ENCODE measurements at places on chromosomes 6 and 20.

GRCh38 chr6:19070520-19070919, 683.4 kb downstream of the RNF144B start:
- no peak for DNase-seq

DNA sequence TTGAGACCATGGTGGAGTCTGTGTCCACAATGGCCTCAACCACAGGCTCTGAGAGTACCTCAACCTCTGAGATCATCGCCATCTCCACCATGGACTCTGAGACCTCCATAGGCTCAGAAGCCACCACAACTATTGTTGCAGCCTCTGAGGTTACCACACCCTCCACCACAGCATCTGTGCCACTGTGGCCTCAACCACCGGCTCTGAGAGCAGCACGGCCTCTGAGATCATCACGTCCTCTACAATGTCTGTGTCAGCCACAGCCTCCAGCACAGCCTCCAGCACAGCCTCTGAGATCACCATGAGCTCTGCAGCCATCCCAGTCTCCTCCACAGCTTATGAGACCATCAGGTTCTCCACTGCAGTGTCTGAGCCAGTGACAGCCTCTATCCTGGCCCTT, 19.4 kb upstream of the MUC21 start:
- no peak for DNase-seq

GRCh38 chr20:35319871-35320197, 27.6 kb upstream of the FAM83C start:
- DNase-seq, result no peak

GRCh38 chr20:5192570-5193431, 66.0 kb downstream of the CDS2 start:
- no peak for DNase-seq

DNA sequence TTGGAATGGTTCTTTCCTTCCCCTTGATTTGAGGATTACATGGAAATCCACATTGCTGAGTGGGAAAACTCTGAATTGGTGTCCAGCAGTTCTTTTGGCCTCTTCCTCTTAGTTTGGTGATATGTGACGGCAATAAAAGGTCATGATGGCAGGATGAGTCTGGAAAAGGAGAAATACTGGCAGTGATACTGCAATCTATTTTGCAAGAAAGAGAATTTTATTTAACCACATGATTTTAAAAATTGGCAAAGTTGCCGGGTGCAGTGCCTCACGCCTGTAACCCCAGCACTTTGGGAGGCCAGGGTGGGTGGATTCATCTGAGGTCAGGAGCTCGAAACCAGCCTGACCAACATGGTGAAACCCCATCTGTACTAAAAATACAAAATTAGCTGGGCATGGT, 73.1 kb downstream of the ADTRP start:
- no peak for DNase-seq

DNA sequence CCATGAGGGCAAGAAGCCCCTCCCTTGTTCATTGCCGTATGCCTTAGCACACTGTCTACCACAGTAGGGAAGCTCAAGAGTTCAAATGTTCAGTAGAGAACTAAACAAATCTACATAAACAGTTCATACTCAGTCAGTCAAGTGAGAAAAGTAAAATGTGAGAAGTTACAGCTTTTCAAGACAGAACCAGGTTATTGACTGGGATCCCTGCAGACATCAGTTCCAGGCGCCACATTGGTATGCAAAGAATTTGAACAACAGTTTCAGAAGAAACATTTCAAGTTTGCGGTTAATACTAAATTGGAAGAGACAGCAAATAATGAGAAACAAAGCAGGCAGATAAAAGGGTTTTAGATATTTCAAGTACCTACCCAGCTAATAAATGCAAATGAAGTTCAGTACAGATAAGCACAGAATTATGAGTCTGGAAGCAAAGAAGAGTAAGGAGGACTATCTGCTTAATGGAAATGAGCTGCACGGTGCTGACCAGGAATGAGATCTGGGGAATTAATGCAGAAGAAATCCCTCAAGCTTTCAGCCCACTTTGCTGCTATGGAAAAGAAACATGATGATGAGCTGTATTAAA, 246.2 kb downstream of the HACE1 start:
- no peak for DNase-seq

- DNase-seq, result no peak
Measured at GRCh38 chr6:135531954-135532490, 34.5 kb upstream of the AHI1 start.

DNA sequence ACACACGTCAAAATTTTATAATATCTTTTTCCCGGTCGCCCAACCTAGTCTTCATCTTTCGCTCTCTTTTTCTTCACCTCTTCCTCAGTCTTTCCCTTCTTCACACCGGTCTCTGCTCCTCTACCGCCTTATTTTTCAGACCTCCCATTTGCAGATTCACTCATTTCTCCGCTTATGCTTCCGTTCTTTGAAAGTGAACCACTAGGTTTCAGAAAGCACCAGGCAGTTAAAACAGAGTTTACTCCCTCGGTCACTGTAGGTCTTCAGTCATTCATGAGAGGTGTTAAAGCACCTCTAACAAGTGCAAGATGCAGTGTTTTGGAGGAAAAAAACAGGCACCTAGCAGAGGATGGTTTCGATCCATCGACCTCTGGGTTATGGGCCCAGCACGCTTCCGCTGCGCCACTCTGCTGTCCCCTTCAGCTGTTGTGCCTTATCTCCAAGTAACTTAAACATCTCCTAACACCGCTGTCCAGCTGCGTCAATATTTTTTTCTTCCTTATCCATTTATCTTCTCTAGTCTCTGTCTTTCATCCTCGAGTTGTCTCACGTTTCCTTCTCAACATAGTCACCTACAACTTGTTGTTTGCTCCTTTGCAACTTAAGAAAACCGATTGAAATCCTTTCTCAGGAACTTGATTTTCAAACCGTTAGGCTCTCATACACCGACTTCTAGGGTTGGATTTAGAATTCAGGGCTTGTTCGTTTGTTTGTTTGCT, 119.7 kb upstream of the ZNF184 start:
- no peak for DNase-seq

GRCh38 chr20:34530342-34530741, 14.1 kb downstream of the DYNLRB1 start:
- DNase-seq, result no peak

- DNase-seq, result no peak
Measured at GRCh38 chr6:73923905-73924485, 228.0 kb downstream of the CD109 start.

DNA sequence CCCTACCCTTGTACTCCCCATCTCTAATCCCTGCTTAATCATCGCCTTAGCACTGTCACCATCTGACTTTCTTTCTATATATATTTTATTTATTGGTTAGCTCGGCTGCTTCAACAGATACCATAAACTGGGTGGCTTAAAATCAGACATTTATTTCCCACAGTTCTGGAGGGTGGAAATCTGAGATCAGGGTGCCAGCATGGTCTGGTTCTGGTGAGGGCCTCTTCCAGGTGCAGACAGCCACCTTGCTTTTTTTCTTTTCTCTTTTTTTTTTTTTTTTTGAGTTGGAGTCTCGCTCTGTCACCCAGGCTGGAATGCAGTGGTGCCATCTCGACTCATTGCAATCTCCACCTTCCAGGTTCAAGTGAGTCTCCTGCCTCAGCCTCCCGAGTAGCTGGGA, 127.5 kb upstream of the ESR1 start:
- no peak for DNase-seq

GRCh38 chr20:39960522-39961428, 728.3 kb downstream of the MAFB start:
- DNase-seq, result no peak

GRCh38 chr6:133788556-133788955, 100.4 kb upstream of the TCF21 start:
- no peak for DNase-seq

GRCh38 chr6:150332939-150333584, 35.8 kb upstream of the IYD start:
- DNase-seq, result no peak

- DNase-seq, result no peak
Measured at GRCh38 chr20:54195483-54196472, 12.1 kb upstream of the PFDN4 start.

GRCh38 chr6:125544819-125545218, 204.6 kb upstream of the HEY2 start:
- no peak for DNase-seq

DNA sequence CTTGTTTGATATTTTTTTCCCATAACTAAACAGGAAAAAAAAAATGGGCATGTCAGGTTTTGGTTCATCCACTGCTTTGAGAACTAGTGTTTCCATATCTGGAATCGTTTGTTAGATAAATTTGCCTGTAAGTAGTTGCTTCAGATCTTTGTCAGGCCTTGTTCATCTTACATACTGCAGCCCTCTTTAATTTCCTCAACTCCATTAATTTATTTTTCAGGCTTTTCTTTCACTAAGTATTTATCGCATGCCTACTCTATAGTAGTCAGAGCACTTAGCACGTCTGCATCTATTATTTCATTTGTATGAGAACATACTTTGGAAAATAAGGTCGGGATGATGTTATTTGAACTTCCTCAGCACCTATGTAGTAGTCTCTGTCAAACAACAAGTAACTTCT, 80.9 kb downstream of the CAP2 start:
- DNase-seq, result no peak

- DNase-seq, result no peak
Measured at GRCh38 chr6:29679962-29680361, 990 bp downstream of the ZFP57 start.

DNA sequence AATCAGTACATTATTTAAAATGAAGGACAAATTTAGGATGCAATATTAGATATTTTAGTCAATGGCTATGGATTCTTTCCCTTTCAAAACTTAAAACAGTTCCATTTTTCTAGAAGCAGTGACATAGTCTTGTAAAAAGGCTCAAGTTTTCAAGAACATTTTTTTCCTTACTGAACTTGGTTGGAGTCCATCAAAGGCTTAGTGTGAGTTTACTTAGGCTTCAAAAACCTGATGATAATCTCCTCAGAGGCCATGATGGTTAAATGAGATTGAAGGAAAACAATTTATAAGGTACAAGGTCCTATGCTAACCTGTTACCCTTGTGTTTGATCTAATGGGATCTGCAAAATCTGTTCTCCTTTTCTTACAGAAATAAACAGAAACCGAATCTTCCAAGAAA, 531.8 kb downstream of the UTRN start:
- DNase-seq, result no peak

- DNase-seq, result no peak
Measured at GRCh38 chr6:14910692-14911547, 334.9 kb upstream of the JARID2 start.

- no peak for DNase-seq
Measured at GRCh38 chr6:105911106-105911629, 175.0 kb upstream of the PRDM1 start.

- DNase-seq, result no peak
Measured at GRCh38 chr6:25172819-25173218, 106.4 kb upstream of the CARMIL1 start.

- no peak for DNase-seq
Measured at GRCh38 chr6:163123098-163123497, 291.4 kb upstream of the QKI start.

- no peak for DNase-seq
Measured at GRCh38 chr20:52895235-52895634, 76.9 kb upstream of the TSHZ2 start.

- no peak for DNase-seq
Measured at GRCh38 chr6:88532241-88532860, 366.2 kb upstream of the CNR1 start.

- no peak for DNase-seq
Measured at GRCh38 chr20:62666736-62667529, 24.6 kb downstream of the SLCO4A1 start.

- no peak for DNase-seq
Measured at GRCh38 chr20:22717466-22717865, 133.1 kb upstream of the FOXA2 start.

Measured in activated CD8-positive, alpha-beta memory T cell treated with anti-CD3 and anti-CD28 coated beads for 4 hours (primary cell).